SW480 (cell line): ENCODE measurements at places on chromosomes 4 and X.
A peak's percentile ranks its signal among the peaks of the same experiment; 100 is the strongest.

GRCh38 chr4:65028592-65028991 lies 619.3 kb upstream of the TECRL start:
- DNase-seq: no peak

DNA sequence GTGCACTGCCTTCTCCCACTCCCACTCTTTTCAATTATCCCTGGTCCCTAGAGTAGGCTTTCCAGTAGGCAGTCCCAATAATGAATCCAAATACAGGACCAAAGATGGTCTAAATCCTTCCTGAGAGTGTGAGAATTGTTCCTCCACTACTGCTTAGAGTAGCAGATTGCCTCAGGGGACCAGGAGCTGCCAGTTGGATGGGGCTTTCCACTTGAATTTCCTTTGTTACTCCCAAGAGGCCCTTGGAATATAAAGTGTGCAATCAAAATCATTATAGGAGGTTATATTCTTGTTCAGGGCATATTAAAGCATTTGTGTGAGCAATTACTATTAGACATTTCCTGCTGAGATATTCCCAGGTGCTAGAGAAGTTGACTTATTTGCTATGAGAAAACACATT lies 156.6 kb upstream of the TLL1 start:
- no peak for DNase-seq

DNA sequence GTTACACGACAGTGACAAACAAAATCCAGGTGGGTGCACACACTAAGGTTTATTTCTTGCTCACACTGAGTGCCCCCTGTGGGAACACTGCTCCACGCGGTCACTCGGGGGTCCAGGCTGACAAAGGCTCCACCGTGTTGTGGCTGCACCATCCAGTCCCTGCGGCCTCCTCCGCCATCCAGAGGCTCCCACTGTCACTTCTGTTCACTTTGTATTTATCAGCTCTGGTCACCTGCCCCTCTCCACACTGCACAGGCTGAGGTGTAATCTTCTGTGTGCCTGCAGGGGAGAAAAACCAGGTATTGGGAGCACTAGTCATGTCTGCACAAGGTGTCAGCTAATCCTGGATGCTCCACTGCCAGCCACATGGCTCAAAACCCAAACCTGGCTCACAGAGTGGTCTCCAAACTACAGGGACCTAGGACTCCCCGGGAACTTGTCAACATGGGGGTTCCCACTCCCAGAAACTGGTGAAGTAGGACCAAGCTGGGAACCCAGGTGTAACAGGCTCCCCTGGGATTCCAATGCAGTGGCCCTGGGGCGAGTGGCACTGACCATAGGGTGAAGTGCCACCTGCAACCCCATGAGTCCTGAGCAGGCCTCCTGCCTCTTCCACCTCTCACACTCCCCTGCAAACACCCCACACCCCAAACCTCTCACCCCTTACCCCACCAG lies 25.5 kb downstream of the HMX1 start:
- DNase-seq: no peak

- DNase-seq: no peak
These were observed 28.5 kb upstream of the FGF5 start for GRCh38 chr4:80237992-80238391.

GRCh38 chr4:77065382-77065781 lies 10.4 kb downstream of the CCNI start:
- no peak for DNase-seq

GRCh38 chrX:24125028-24125612 lies 24.4 kb upstream of the ZFX start:
- DNase-seq: no peak

DNA sequence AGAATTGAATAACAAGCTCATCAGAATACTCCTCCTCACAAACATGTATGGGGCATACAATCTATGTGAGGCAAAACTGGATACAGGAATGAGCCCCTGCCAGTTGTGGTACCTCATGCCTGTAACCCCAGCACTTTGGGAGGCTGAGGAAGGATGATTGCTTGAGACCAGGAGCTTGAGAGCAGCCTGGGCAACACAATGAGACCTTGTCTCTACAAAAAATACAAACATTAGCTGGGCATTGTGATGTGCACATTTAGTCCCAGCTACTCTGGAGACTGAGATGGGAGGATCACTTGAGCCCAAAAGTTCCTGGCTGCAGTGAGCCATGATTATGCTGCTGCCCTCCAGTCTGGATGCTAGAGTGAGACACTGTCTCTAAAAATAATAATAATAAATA lies 611.0 kb downstream of the NLGN4X start:
- DNase-seq: no peak

DNA sequence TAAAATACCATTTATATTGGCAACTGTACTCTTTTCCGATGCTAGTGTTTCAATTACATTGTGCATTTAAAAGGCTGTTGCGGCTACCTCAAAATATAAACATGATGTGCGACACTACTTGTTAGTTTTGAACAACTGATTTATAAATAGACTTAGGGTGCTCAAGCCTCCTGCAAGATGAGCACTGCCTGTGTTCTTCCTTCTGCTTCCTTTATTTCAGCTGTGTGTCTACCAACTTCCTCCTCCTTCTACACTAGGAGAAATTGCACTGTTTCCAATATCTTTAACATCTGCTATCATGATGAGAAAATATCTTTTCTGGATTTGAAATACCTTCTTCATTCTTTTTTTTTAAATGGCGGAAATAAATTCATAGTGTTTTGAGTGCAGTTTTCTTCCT lies 24.0 kb downstream of the TET2 start:
- DNase-seq: no peak

- DNase-seq: peak; percentile 1
These were observed 31.1 kb downstream of the BMP15 start for GRCh38 chrX:50941638-50942037.

- DNase-seq: no peak
These were observed 8.8 kb downstream of the GPRIN3 start for GRCh38 chr4:89298788-89299152.

DNA sequence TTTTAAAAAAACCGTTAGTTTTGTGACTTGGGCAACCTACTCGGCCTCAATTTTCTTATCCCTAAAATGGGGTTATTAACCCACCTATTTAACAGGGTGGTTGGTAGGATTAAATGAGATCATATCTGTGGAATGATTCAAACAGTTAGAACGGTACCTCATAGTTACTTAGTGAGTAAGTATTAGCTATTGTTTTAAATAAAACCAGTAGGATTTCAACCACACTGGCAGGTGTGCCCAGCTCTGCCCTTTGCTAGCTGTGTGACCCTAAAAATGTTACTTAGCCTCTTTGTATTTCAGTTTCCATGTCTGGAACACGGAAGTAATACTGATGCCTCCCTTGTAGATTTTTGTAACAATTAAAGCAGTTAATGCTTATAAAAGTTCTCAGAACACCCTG lies 225.8 kb upstream of the SPRY1 start:
- DNase-seq: no peak

DNA sequence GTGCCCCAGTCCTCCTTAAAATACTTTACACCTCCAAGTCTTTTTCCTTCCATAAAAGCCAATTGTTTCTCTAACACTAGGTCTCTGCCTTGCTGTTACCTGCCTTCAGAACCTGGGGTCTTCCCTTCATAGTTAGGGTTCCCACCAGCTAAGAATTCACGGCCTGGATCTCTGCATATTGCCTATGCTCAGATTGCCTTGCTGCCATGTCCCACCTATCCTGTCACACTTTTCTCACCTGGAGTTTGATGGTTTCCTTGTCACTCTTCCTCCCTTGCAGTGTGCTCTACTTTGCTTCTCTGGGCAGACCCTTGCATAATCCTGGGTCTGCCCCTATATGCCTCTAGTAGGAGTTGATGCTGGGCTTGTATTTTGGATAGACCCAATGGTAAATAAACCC lies 36.6 kb upstream of the TMPRSS11E start:
- no peak for DNase-seq

- no peak for DNase-seq
These were observed 111.0 kb downstream of the MID1 start for GRCh38 chrX:10509397-10509796.

DNA sequence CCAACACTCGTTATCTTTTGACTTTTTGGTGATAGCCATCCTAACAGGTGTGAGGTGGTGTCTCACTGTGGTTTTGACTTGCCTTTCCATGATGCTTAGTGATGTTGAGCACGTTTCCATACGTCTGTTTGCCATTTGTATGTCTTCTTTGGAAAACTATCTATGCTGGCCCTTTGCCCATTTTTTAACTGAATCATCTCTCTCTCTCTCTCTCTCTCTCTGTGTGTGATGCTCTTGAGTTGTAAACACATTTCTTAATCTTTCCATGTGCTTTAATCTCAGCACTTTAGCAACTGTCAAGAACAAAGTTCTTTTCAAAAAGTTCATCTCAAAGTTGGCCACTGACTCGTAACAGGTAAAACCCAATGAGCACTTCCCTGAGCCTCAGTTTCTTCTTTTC lies 10.5 kb downstream of the SORBS2 start:
- no peak for DNase-seq
